ENCODE measurements at places on chromosomes 4 and X.

GRCh38 chr4:189071241-189071640 is 869.4 kb upstream of the FRG1 start:
- no peak for DNase-seq

- DNase-seq: no peak
Measured at GRCh38 chrX:13733506-13733905, 914 bp downstream of the TRAPPC2 start.

DNA sequence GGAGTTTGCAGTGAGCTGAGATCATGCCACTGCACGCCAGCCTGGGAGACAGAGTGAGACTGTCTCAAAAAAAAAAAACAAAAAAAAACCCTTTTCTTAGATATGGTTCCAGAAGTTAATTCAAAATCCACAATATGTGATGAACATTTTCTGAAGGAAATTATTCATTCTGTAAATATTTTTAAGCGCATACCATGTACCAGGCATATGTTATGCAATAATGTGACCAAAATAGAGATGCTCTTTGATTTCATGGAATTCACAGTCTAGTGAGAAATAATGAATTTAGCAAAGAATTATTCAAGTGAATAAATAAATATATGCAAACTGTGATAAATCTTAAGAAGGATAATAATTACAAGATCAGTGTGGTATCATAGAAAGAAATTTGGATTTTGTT is 174.7 kb downstream of the GC start:
- no peak for DNase-seq

GRCh38 chr4:87211249-87211952 is 9.0 kb downstream of the KLHL8 start:
- no peak for DNase-seq

- no peak for DNase-seq
Measured at GRCh38 chrX:103927030-103927429, 35.4 kb upstream of the TMSB15B start.

DNA sequence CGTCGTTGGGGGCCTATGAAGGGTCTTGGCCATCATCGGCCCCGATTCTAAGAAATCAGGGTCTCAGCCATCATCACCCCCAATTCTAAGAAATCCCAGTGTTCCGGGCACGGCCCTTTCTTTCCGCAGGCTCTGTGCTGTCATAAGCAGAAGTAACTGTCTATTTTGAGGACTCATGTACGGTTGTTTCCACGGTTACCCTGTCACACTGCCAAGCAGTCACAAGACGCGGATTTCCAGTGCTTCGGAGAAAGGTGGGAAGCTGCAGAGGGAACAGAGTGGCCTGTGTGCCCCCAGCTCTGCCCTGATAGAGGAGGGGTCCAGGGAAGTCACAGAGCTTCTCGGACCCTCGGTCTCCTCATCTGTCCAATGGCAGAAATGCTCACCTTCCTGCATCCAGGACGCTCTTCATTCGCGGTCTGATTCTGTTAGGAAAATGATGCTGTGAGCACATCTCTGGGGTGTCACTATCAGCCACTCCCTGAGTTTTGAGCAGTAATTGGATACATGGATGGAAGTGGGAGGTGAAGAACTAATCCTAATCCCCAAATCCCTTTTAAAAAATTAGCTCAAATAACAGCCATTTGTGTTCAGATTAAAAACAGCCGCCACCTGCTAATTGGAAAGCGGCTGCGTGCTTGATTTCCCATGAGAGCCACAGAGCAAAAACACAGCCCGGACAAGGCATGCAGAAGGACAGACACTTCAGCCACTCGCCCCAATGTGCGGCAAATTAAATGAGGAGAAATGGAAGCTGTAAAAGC is 73.1 kb downstream of the WFS1 start:
- DNase-seq: no peak

DNA sequence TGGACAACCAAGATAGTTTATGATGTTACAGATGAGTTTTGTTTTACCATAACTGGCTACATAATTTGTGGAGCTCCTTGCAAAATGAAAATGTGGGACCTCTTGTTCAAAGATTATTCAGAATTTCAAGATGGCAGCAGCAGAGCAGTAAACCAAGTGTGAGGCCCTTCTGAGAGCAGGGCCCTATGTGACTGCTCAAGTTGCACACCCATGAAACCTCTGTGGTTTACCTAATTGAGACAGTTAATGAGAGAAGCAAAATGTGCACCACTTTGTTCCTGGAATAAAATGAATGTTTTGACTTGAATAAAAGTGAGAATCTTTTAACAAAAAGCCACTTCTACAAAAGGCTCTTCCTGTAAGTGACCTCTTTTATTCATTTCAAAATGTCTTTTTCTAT is 519.2 kb downstream of the RPA4 start:
- DNase-seq: no peak

DNA sequence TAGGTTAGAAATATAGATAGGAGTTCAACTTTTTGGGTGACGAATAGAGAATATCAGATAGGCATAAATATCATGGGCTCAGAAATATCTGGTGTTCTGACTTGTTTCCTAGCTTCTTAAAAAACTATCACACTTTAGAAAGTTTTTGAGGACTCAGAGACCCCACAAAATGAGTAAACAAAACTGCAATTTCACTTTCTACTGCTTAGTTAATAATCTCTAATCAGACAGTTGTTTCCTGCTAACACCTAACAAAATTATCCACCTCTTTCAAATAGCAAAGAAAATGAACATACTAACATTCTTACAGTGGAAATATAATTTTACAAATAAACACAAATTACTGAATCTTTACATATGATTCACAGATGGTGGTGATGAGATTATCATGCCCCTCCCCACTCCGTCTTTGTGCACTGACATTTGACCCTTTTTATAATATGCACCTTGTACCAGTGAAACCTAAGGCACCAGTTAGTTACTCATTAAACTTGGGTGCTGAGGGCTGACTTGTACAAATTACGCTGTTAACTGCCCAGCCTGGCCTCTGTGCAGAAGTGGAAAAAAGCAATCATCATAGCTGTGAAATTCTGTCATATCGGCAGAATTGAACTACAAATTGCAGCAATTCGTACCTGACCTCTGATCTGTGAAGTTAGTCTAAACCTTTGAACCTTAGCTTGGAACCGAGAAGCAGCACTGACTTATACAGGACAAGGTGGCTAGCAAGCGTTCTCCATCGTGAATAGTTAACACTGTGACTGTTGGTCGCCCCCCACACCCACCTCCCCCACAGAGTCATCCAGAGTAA is 138.7 kb downstream of the CHRNA9 start:
- no peak for DNase-seq

GRCh38 chr4:168908093-168908492 is 102.0 kb downstream of the CBR4 start:
- DNase-seq: no peak

GRCh38 chr4:114132830-114133229 is 153.4 kb upstream of the ARSJ start:
- no peak for DNase-seq

Data from stimulated activated CD4-positive, alpha-beta T cell treated with anti-CD3 and anti-CD28 coated beads, Interleukin-1b, Interleukin-23, amount 100 ng/mL, for 1 hour (primary cell).